ENCODE measurements at places on chromosomes 3 and 15.

- DNase-seq, result no peak
These were observed 420.2 kb downstream of the TBC1D5 start for GRCh38 chr3:17322106-17322793.

DNA sequence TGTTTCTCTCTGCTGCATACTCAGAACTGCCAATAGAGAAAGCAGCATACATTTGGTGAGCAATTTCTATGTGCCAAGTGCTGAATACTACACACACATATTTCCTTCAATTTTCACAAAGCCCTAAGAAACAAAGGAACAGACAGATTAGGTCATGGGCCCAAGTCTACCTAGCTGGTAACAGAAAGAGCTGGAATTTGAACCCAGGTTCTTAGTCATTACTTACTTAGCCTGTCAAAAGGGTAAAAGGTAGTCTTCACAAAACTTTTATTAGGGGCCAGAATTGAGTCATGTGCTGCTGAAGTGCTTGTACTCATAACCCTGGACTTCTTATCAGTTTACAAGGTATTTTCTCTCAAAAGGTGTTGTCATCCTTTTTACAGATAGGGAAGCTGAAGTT lies 10.4 kb upstream of the ABHD17C start:
- DNase-seq, result no peak

DNA sequence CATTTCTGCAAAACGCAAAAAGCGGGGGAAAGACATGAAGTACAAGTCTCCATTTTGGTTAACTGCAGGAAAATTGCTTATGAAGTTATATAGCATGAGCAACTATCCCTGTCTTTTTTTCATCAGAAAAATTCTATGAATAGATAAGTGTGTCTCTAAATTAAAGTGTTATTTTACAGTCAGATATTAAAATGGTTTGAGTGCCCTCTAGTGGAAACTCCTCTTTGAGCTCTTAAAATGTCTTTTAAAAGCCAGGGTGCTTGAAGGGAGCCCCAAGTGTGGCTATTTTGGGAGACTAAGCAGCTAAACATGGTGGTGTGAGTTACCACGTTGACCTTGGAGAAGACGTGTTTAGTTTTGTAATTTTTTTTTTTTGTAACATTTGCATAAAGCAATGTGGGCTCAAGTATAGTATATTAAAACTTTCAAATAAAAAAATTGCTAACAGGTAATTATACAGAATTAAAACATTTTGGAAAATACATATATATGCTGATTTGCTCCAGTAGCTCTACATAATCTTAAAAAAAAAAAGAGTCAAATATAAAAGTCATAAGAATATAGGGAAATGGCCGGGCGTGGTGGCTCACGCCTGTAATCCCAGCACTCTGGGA lies 77.2 kb downstream of the PPP2R3A start:
- no peak for DNase-seq

- DNase-seq, result no peak
These were observed 21.0 kb downstream of the MBNL1 start for GRCh38 chr3:152289708-152290107.

DNA sequence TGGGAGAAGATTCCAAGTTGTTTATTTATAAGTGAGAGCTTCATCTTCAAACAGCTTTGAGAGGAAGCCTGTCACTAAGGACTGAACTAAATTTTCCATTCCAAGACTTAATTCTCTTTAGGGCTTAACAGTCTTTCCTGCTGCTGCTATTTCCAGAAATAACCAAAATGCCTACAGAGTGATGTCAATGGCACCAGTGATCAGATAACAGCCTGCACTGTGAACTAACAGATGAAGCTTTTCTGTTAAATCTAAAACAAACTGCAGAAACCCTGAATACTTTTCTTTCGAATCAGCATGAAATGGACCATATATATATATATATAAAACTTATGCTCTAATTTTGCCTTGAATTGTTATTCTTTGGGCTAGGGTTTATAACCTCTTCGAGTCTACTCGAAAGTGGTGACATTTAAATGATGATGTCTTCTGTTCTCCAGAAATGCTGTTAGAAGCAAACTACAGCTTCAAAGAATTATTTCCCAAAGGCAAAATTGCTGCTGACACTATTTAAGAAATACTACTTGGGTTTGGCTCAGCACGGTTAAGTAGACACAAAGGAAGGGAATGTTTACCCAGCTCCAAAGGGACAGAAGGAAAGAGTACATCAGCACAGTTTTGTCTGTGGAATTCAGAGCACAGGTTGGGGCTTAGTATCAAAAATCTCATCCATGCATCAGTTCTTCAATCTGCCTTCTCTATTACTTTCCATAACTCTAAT lies 238.5 kb upstream of the LRRN1 start:
- no peak for DNase-seq

DNA sequence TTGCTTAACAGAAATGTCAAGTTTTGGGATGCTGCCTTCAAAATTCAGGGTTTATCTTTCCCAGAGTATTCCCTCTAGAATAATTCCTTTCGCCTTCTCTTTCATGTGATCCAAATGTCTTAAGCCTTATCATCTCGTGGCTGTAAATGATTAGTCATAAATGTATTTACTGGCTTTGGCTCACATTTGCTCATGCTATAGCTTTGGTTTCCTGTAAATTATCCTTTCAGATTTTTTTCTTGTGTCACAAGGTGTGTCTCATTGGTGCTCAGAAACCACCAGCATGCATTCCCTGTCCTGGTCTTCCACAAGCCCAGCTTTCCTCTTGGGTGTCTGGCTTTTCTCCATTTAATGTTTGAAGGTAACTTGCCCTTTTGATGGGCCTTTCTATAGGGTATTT lies 692.7 kb upstream of the ALCAM start:
- DNase-seq, result no peak

GRCh38 chr3:15345608-15346137 lies 13.3 kb upstream of the SH3BP5 start:
- no peak for DNase-seq

DNA sequence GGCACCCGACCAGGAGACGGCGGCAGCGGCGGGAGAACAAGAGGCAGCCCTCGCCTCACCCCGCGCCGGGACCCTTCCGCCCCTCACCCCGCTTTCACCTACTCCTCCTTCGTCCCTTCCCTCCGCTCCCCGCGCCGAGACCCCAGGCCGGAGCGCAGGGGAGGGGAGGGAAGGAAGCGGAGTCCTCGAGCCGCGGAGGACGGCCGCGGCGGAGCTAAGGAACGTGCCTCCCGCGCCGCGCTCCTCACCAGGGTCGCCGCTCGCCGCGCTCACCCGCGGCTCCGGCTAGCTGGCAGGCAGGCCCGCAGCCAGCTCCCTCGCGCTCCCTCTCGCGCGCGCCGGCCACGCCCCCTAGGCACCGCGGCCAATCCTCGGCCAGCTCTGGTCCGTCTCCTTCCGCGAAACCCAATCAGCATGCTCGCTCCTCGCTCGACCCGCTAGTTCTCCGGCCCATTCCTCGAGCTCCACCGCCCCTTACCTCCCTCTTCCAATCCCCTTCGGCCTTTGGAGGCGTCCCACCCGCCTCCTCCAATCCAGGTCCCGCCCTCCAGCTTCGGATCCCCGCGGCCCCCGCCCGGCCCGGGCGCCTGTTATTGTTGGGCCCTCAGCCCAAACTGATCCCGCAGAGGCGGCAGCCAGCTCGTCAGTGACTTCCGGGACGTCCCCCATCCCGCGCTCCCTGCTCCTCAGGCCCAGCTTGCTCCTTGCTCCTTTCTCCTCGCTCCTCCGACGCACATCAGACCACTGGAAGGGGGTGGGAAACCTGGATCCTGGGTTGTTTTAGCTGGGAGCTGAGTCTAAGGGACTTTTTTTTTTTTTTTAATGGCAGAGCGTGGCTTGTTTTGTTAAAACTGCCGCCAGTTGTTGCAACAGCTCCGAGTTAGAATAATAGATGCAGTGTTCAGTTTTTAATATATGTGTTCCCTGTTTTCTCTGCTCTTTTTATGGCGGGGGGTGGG lies at the start of gene DCBLD2:
Gene DCBLD2 (minus strand): TSS at position 304 of the 959 bp plus-strand sequence. CDS start 369 bp downstream, outside the sequence.
- peak; percentile 71 for DNase-seq

- DNase-seq, result no peak
These were observed 208.4 kb upstream of the ALCAM start for GRCh38 chr3:105158286-105158685.

DNA sequence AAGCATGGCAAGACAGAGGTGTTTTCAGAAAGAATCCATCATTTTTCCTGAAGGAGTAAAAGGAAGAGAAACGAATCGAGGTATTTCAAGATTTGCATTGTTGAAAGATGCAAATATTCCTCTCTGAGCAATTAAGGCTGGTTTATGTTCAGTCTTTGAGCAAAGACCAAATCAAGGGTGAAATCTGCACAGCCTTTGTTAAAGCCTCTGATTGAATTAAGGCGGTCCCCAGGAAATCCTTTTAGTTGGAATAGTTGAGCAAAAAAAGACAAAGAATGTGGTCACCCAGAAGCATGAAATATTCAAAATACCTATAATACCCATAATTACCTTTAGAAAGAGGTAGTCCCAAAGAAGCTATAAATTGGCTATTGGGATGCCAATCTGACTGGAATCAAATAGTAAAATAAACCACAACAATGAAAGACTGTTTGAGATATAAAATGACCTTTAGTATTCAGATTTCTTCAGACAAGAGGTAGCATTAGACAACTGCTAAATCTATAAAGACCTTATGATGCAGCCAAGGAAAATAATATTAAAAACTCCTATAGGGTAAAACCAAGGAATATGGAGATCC lies 1218.1 kb downstream of the ROBO2 start:
- no peak for DNase-seq

- DNase-seq, result no peak
These were observed 66.4 kb downstream of the XXYLT1 start for GRCh38 chr3:195204360-195205163.

GRCh38 chr3:130457671-130458070 lies 59.3 kb upstream of the COL6A6 start:
- no peak for DNase-seq

DNA sequence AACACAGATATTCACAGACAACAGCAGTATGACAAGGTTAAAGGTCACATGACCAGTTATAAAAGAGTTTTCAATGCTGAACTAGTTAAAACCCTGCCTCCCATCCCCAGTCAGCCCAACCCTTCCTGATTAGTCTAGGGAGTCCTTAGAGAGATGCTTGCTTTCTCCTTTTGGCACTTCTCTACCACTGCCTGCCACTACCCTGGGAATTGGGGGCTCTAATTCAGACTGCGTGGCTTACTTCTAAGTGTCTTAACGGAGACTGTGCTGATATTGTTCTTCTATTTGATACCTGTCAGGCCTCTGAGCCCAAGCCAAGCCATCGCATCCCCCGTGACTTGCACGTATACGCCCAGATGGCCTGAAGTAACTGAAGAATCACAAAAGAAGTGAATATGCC lies 11.7 kb upstream of the TRA2B start:
- DNase-seq, result no peak

DNA sequence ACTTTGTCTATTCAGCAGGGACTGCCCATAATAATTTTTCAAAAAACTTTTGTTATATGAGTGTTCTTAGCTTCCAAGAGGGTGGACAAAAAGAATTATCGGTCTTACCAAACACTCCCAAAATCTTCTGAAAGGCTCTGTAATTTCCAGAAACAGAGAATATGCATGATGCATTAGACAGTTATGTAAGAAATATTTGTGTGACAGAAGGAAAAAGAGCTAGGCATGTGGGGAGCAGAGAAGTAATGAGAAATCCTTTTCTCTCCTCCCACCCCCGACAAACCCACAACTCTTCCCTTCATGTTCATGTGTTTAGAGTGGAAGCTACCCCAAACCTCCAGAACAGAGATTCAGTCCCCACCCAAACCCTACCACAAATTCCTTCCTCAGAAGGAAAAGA lies 86.8 kb downstream of the MYO5A start:
- no peak for DNase-seq

DNA sequence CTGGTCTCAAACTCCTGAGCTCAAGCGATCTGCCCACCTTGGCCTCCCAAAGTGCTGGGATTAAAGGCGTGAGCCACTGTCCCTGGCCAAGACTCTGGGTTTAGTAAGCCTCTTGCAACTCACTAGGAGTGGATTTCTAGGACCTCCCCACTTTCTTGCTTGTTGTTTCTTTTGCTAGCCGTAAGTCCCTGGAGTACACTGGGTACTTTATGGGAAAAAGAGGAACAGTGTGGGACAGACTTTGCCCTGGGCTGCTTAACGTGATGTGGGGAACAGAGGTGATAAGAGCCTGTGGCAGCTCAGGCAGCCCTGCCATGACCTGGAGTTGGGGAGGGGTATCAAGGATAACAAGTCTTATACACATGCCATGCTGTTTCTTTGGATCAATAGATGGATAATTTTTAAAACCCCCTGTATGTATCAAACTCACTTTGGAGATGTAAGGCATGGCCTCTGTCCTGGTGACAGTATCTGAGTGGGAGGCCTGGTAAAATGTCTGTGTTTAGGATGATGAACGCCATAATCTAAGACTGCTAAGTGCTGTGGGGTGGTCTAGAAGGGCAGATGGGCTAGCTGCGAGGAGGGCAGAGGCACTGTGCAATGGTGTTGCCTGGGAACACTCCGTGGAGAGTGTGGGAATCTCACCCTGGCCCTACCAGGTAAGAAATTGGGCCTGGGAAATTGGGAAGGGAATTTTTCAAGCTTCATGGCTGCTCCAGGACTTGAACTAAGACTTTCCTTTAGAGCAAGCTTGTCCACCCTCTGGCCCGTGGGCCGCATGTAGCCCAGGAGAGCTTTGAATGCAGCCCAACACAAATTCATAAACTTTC lies 54.8 kb downstream of the SMAD3 start:
- DNase-seq, result no peak

GRCh38 chr15:74727727-74728126 lies 2.4 kb upstream of the CYP1A1 start:
- no peak for DNase-seq

All from stimulated activated CD8-positive, alpha-beta memory T cell treated with anti-CD3 and anti-CD28 coated beads, Interleukin-7, amount 100 ng/mL, for 1 hour (primary cell).